RWPE2 (cell line): ENCODE measurements at places on chromosomes 13 and 19.

- no peak for DNase-seq
These were observed 93.2 kb upstream of the SERP2 start for GRCh38 chr13:44280456-44280855.

DNA sequence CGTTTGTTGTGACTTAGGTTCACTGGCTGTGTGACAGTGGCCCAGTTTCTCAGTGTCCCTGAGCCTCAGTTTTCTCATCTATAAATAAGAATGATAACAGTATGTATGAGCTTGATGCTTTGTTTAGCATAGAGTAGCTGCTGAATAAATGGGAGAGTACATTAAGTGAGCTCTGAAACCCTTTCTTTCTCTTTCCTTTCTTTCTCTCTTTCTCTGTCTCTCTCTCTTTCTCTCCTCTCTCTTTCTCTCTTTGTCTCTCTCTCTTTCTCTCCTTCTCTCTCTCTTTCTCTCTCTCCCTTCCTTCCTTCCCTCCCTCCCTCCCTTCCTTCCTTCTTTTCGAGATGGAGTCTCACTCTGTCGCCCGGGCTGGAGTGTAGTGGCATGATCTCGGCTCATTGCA is 2.0 kb downstream of the KXD1 start:
- DNase-seq = no peak

- DNase-seq = no peak
These were observed 426.1 kb upstream of the KLF12 start for GRCh38 chr13:74560325-74560724.

DNA sequence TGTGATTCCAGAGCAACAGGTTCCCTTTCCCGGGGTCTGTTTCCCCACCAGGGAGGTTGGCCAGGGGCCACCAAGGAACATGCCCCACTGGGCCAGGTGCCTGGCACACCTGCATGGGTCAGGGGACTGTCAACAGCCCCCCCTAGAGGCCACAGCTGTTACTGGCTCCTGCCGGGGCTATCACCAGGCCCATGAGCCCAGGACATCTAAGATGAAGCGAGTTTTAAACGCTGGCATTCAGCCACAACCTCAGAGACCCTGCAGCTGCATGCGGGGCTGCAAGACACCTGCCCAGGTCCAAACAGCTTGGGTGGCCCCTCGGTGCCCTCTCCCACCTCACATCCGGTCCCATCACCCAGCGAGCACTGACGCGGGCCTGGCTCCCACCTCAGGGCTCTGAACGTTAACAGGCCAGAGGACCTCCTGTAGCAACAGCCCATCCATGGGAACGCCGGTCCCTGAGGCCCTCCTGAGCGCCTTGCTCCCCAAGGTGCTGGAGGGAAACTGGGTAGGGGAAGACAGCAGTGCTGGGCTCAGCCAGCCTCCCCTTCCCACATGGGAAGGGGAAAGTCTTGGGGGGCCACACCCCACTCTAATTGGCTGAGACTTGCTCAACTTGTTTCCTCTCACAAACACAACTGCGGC is 12.0 kb downstream of the KHSRP start:
- no peak for DNase-seq

GRCh38 chr19:17860993-17861360 is 1.3 kb downstream of the RPL18A start:
- DNase-seq = no peak

- DNase-seq = no peak
These were observed 46.2 kb downstream of the ING1 start for GRCh38 chr13:110759710-110760109.
